ENCODE measurements at places on chromosomes 12 and 14.

GRCh38 chr12:69476276-69477017, 6.3 kb downstream of the FRS2 start:
- DNase-seq = no peak

- DNase-seq = no peak
Observed at GRCh38 chr14:94379291-94380224, 8.8 kb downstream of the SERPINA1 start.

DNA sequence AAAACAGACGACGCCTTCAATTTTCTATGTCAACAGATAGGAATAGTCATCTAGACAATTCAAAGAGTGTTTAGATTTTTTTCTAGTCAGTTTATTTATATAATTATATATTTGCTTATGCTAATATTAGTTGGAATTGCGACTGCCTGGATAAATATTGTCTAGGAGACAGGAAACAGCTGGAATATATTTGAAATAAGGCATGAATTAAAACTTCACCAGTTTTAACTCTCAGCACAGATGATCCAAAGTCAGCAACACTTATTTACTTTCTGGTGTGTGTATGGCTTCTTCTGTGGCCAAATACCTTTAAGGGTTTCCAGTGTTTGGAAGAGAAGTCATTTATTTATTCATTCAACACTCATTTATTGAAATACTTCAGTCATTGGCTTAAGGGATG, 1215.4 kb upstream of the USP15 start:
- DNase-seq = no peak

GRCh38 chr14:75752086-75752485, 91.0 kb downstream of the TTLL5 start:
- no peak for DNase-seq

GRCh38 chr14:77185093-77185465, 3.5 kb downstream of the TMEM63C start:
- DNase-seq = no peak

DNA sequence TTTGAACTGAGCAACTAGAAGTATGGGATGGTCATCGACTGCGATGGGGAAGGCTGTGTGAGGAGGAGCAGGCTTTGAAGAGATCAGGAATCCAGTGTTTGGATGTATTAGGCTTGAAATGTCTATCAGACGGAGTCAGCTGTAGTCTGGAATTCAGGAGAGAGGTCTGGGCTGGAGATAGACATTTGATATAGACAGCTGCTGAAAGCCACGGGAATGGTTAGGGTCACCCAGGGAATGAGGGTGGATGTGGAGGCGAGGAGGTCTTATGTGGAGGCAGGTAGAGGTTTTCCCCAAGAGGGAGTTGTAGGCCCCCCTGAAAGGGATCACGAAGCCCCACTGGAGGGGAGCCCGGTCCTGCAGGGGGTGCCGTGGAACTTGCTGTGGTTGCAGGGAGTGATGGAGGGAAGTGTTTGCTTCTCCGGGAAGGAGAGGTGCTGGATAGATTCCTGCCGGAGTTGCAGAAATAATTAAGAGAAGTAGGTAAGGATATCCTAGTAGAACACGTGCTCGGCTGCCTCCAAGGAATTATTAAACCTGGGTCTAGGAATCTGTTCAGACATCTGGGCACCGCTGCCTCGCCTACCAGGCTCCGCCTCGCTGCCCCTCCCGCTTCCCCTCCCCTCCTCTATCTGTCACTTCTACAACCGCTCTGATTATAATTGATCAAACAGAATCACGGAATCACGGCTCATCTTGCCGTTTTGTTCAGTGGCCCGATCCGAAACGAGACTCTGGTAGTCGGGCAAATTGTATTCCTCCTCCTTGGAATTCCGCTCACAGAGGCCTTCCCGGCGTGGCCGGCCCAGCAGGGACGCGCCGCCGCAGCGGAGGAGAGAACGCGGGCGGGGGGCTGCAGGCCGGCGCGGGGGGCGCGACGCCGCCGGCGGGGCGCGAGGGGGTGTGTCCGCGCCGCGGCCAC, 826 bp upstream of the CACNA1C start:
- no peak for DNase-seq

DNA sequence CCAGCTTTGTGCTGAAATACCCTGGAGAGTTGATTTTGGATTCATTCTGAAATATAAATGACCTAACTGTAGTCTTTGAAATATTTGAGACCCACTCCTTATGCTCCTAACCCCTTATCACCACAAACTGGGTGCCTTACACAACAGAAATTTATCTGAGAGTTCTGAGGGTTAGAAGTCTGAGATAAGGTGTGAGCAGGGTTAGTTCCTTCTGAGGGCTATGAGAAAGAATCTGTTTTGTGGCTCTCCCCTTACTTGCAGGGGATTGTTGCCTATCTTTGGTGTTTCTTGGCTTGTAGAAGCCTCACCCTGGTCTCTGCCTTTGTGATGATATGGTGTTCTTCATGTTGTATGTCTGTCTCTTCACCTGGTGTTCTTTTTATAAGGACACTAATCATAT, 91.7 kb downstream of the DERA start:
- no peak for DNase-seq

All from thymus (tissue), 14 donors.